ENCODE measurements at places on chromosomes 7 and 10.
A peak's percentile ranks its signal among the peaks of the same experiment; 100 is the strongest.

DNA sequence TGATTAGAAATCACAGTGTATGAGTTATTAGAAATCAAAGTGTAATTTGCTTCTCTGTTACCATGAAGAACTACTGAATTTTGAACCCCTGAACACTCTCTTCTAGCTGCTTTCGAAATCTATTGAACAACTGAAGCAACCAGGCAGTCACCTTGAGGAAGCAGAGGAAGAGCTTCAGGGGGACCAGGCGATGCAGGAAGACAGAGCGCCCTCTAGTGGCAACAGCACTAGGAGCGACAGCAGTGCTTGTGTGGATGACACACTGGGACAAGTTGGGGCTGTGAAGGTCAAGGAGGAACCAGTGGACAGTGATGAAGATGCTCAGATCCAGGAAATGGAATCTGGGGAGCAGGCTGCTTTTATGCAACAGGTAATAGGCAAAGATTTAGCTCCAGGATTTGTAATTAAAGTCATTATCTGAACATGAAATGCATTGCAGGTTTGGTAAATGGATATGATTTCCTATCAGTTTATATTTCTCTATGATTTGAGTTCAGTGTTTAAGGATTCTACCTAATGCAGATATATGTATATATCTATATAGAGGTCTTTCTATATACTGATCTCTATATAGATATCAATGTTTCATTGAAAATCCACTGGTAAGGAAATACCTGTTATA, 170.7 kb downstream of the HDAC9 start:
- DNase-seq = peak; percentile 65

DNA sequence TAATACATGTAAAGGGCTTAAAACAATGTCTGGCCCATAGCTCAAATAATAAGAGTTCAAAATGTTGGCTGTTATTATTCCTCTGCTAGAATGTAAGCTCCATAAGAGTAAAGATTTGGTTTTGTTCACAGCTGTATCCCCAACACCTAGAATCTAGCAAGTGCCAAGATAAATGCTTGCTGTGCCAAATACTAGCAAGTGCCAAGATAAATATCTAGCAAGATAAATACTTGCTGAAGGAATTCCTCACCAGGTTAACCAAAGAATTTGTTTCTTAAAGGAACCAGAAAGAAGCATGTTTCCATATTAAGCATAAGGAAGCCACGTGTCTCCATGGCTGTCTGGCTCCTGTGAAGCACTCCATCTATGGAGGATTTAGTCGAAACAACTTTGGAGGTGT, 235.2 kb upstream of the SP4 start:
- DNase-seq = no peak

DNA sequence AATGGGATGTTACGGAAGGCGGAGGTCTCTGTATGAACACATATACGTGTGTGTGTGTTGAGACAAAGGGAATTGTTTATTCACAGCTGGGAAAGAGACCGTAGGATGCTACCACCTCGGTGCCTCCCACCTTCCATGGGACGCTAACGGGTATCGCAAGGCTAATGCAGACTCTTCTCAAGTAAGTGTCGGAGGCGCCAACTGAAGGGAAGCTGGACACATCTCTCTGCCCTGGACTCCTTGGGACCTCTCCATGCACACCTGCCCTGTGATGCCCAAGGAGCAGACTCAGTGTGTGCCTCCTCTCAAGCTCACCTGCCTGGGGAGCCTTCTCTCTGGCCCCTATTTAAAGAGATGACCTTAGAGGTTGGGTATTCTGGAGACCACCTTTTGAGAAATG, 230.9 kb downstream of the DNAJB6 start:
- DNase-seq = no peak

DNA sequence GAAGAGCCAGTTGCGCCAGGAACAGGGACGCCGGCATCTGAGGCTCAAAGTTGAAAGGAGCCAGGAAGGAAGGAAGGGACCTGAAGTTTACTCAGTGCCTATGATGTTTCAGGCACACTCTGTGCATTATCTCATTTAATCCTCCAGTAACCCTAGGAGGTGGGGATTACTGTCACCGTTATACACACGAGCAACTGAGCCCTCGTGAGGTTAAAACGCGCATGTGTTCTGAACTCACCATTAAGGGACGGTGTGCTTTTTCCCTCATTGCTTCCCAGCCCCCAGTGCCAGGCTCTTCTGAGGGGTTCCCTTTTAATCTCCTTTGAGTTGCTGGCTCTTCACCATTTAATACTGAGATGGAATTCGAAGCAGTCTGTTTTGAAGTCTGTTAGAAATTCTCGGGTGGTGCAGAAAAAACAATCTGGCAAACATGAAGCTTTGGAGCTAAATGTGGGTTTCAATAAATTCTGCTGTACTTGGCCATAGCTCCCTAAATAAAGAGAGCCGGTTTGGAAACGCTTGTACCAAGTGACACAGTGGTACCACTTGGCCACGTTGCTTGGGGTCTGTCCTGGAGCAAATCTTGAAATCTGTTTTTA, 102.2 kb downstream of the TAX1BP1 start:
- DNase-seq = peak; percentile 8

DNA sequence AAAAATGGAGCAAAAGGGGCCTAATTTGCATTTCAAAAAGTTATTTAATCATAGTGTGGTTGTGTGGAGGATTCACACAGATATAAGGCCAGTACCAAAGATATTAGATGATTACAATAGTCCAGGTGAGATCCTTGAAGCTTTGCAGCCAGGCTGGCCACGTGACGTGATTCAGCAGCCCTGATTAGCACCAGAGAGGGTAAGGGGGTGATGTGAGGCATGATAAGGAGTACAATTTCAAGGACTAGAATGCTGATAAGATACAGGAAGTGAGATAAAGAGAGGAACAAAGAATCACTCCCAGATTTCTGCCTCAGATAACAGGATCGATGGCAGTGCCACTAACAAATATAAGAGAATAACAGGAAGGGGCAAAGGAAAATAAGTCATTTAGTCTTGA, 108.4 kb upstream of the PALS2 start:
- no peak for DNase-seq

GRCh38 chr7:110894111-110894510, 196.8 kb upstream of the LRRN3 start:
- DNase-seq = no peak

GRCh38 chr7:102834466-102834865, 78.3 kb upstream of the LRRC17 start:
- DNase-seq = no peak

GRCh38 chr7:156907656-156908055, 14.7 kb upstream of the LMBR1 start:
- DNase-seq = peak; percentile 13

DNA sequence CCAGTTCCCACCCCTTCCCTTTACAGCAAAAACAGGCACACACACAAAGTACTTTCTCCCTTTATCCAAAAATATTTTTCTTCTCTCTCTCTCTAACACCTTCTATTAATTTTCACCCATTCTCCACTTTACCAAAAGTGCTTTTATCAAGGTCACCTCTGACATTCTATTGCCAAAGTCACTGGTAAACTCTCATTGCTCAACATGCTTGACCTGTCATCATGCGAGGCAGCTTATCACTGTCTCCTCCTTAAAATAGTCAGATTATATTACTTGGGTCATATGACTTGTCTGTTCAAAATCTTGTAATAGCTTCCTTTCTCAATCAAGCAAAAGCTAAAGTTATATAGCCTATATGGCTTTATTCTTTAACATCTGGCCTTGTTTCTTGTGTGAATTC, 28.6 kb downstream of the MACC1 start:
- DNase-seq = no peak

GRCh38 chr10:124875596-124875995, 66.3 kb upstream of the ZRANB1 start:
- peak; percentile 6 for DNase-seq
